ENCODE measurements at places on chromosomes 3 and 15.

GRCh38 chr3:65578861-65579260 lies 459.9 kb downstream of the MAGI1 start:
- no peak for DNase-seq

GRCh38 chr3:148372206-148372875 lies 325.4 kb upstream of the AGTR1 start:
- no peak for DNase-seq

GRCh38 chr3:47485812-47486211 lies 10.1 kb upstream of the SCAP start:
- DNase-seq: no peak

DNA sequence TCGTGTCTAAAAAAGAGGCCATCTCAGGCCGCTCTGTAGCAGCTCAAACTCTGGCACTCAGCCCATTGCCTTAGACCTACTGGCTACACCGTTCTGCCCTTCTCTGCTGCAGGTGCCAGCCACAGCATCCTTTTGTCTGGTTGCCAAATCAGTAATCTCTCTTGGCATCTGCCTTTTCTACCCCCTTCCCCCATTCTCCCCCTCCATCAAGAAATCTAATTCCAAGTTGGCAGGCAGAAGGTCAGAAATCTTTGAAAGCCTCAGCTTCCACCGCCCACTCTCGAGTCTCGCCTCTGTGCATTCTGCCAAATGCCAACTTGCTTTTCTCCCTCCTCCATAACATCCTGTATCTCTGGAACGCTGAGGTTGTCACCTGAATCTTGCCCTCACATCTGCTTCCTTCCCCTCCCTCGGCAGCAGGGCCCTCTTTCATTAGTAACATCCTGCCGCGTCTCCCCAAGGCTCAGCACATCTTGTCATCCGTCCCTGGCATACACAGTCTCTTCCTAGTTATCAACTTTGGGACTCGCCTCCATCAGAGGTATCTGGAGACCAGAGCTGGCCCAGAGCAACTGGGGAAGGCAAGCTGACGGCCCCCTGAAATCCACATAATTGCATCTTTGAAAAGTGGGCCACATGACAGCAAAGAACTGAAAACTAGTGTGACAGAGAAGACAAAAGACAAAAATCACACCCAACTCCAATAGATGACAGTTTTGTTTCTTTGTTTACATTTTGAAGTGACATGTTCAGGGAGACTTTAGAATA lies 312.0 kb upstream of the CCDC54 start:
- DNase-seq: no peak

GRCh38 chr3:108301695-108302404 lies 5.5 kb downstream of the HHLA2 start:
- no peak for DNase-seq

- DNase-seq: no peak
These were observed 111.3 kb downstream of the GBE1 start for GRCh38 chr3:81650187-81650586.

- DNase-seq: no peak
These were observed 1.3 kb upstream of the TRIM59 start for GRCh38 chr3:160450846-160451245.

DNA sequence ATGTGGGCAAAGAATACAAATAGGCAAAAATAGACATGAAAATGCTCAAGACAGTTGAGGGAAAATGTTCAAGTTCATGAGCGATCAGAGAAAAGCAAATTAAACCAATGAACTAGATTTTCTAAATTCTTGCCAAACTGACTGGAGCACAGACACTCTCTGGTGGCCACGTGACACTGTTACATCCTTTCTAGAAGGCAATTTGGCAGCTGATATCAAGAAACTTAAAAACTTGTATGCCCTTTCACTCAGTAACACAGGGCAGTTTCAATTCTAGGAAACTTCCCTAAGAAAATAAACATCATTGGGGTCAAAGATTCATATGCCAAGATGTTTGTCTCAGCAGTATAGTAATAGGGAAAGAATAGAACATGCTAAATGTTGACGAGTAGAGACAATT lies 52.2 kb downstream of the ABHD5 start:
- DNase-seq: no peak

GRCh38 chr15:56934269-56934668 lies 15.8 kb downstream of the TCF12 start:
- DNase-seq: no peak

GRCh38 chr3:126256251-126256650 lies 75.9 kb upstream of the ALDH1L1 start:
- no peak for DNase-seq

DNA sequence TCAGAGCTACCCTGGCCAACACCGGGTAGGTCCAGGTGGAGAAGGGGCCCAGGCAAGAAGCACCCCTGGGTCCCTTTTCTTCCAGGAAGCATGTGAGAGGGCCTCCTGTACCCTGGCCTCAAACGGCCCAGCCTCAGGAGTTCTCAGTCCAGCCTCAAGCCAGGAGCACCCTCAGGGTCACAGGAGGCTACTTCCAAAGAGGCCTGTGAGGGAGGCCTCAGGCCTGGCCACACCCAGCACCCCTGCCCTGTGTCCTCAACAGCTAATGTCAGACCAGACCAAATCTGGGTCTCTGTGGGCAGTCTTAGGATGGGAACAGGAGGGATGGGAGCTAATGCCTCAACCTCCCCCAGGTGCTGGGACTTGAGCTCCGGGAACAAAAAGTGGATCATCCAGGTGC lies 23.5 kb downstream of the PTH1R start:
- no peak for DNase-seq

DNA sequence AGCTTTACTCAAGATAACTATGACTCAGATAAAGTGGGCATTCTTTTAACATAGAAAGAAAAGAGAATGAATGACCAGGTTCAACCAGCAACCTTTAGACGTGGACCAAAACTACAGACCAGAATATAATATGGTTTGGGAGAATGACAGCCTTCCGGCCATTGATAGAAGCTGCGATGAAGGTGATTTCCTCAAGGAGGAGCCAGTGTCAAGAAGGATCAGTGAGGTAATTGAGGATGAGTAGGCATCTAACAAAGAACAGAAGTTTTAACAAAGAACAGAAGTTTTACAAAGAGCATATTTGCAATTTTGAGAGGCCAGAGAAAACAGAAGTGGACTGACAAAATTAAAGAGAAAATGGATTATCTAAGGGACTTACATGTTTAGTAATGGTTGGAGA lies 289.0 kb upstream of the AGTR1 start:
- no peak for DNase-seq

GRCh38 chr3:131242201-131242600 lies 139.4 kb upstream of the NUDT16 start:
- DNase-seq: no peak

DNA sequence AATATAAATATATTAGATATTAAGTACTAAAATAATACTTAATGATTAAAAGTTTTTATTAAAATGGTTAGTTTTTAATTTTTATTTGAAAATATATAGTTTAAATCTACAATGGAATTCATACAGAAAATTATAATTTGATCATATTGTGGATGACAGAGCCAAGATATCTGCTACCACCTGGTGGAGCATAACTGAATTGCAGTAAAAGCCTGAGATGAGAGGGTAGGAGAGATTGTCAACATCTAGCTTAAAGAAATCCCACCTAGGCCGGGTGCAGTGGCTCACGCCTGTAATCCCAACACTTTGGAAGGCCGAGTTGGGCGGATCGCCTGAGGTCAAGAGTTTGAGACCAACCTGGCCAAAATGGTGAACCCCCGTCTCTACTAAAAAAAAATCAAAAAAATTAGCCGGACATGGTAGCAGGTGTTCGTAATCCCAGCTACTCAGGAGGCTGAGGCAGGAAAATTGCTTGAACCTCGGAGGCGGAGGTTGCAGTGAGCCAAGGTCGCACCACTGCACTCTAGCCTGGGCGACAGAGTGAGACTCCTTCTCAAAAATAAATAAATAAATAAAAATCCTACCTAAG lies 25.1 kb upstream of the CSTA start:
- no peak for DNase-seq

- DNase-seq: no peak
These were observed 86.8 kb downstream of the SYNPR start for GRCh38 chr3:63364910-63365309.

GRCh38 chr15:81023483-81024264 lies 23.0 kb downstream of the TLNRD1 start:
- DNase-seq: no peak

GRCh38 chr15:93048759-93049161 lies 40.3 kb downstream of the RGMA start:
- no peak for DNase-seq

DNA sequence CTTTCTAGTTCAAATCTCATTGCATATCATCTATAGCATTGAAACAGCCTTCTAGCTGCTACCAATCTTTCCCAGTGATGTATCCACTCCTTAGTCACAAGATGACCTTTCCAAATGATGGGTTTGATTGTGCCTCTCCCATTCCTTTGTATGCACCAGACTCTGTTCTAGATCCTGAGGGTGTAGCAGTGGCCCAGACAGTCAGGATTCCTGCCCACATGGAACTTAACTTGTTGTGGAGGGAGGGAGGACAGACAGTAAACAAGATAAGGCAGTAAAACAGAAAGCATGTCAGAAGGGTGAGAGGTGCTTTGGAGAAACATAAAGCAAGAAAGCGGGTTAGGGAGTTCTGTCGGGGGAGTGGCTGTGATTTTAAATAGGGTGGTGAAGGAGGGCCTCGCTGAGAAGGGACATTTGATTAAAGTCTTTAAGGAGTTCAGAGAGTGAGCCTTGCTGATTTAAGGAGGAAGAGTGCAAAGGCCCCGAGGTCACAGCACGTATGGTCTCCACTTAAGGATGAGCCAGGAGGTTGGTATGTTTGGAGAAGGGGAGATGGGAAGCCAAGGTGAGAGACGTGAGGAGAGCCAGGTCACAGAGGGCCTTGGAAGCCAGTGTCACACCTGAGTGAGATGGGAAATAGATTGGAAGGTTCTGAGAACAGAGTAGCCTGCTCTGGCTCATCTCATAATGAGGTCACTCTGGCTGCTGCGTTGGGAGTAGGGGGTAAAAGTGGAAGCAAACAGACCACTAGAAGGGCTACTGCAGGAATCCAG lies 38.3 kb downstream of the FAM43A start:
- DNase-seq: no peak

- no peak for DNase-seq
These were observed 188.5 kb downstream of the ZNF621 start for GRCh38 chr3:40713306-40713705.

- no peak for DNase-seq
These were observed 151.9 kb upstream of the LINGO1 start for GRCh38 chr15:77784361-77785292.

DNA sequence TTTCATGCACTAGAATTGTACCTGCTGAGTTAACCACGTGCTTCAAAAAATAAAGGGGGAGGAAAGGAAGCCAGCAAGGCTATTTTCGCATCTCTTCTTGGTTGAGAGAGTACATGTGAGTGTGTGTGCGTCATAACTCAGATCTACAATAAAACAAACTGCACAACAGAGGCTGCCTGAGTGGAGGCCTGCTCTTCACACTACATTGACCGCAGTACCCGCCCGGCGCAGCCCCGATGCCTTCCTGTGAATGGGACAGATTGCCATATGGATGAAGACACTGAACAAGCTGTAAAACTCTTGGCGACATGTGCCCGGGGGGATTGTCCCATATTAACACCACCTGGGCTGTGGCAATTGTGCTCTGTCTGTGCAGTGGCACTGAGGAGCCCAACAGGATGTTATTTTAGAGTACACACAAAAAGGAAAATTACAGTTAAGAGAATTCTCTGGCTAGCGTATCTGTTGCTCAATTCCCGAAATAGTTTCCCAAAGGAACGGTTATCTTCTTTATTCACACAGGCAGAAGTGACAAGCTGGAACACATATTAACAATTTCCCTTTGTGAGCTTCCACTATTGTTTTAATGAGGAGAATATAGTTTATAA lies 551.5 kb downstream of the FOXP1 start:
- DNase-seq: no peak

- peak; percentile 67 for DNase-seq
These were observed at the start of gene FLNB for GRCh38 chr3:58008141-58009025. FLNB (plus strand) TSS chr3:58008422; CDS start chr3:58008565, 143 bp downstream.

DNA sequence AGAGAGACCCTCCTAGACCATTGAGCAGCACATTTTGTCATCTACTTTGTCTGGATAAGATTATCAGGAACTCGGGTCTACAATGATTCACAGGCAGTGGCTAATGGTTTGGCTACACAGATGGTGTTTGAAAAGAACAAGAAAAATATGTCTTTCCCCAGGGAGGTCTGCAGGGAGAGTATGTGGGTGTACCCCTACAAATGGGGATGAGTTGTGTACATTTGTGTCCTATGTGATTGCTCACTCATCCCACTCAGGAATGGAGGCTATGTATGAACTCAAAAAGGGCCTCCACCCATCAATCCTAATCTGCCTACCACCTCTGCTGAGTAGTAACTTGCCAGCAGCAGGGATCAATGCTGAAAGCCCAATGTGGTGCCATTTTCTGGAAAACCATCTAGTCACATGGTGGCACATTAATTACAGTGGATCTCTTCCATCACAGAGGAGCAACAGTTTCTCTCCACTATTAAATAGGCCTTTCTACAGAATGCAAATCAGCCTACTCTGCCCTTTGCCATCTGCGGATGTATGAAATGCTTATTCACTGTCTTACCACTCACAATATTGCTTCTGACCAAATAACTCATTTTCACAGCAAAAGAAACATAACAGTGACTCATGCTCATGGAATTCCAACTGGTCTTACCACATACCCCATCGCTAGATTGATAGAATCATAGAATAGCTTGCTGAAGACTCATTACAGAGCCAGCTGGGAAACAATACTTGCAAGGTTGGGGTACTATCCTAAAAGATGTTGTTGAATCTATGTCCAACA lies 48.3 kb upstream of the TRIM42 start:
- no peak for DNase-seq

DNA sequence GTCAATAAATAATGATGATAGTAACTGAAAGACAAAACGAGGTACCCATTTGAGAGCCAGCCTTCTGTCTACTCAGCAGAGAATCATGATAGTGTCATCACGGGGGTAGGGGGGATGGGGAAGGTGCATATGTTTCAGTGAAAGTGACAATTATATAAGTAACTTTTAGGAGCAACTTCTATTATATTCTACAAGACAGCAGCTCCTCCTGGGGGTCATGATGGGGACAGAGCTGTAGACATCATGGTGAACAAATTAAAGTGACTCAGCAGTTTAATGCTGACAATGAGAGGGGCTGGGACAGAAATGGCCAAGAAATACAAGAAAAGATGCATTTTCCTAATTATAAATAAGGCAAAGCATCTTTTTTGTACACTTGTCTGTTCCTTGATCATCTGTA lies 11.8 kb downstream of the CAPN3 start:
- no peak for DNase-seq

DNA sequence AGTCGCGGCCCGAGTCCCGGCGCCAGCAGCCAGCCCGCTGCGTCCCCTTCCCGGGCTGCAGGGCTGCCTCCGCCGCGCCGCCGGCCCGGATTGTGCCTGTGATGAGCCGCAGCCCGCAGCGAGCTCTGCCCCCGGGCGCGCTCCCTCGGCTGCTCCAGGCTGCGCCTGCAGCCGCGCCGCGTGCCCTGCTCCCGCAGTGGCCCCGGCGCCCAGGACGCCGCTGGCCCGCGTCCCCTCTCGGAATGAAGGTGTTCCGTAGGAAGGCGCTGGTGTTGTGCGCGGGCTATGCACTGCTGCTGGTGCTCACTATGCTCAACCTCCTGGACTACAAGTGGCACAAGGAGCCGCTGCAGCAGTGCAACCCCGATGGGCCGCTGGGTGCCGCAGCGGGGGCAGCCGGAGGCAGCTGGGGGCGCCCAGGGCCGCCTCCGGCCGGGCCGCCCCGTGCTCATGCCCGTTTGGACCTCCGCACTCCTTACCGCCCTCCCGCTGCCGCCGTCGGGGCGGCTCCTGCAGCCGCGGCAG lies 1.2 kb downstream of the CHST2 start:
- no peak for DNase-seq
